ENCODE measurements at places on chromosomes 4 and X. TPM values are rescaled to one million over a fixed set of nuclear protein-coding genes. Genes with fewer than 3 reads are reported as not detected.

GRCh38 chr4:10897076-10897475 is 212.5 kb upstream of the CLNK start:
- no peak overlapping the region for H3K4me3 ChIP-seq
- H3K4me1 ChIP-seq, result no peaks in the 10 kb centered on the region
- no peaks in the 10 kb centered on the region for H3K36me3 ChIP-seq
- H3K27me3 ChIP-seq, result peaks cover 3% of the 10 kb centered on the region
- no peak for DNase-seq

DNA sequence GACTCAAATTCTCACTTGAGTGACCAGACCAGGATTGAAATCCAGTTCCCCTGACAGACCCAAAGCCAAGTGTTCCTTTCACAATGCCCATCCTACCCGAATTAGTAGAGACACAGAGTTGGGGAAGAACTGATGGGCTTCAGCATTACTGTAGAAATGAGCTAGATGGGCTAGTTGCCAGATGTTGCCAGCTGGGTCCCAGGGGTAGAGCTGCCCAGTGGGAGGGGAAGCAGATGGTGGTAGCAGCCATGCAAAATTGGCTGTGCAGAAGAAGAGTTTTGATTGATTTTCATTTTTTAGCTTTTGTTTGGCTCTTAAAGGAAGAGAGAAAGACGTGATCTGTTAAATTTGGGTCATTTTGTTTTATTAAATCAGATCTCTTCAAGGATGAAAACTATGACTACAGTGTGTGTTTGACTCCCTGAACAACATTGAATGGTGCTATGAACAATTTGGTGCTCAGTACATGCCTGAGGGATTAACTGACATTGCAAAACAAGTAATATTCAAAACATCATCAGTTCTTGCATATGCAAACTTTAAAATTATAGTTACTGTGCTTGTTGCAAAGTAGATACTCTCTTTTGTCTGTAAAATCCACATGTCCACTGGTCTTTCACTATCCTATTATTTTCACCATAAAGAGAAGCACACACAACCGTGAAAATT is 86.0 kb downstream of the PARM1 start:
- H3K27me3 ChIP-seq, result no peaks in the 10 kb centered on the region
- H3K4me3 ChIP-seq, result no peak overlapping the region
- DNase-seq, result no peak
- no peaks in the 10 kb centered on the region for H3K36me3 ChIP-seq

DNA sequence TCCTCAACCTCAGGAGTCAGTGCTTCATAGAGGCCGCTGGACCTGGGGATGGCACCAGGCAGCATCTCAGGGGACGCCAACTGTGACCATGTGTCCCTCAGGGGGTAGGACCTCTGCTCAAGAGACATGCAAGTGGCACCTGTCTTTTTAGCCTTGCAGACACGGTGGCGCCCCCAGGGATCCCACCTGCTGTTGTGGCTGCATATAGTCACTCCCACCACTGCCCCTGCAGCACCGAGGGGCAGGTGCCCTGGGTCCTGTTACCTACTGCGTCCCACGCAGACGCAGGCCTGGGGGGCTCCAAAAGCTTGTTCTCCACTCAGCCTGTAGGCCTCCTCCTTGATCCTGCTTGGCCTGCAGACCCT is 2.5 kb downstream of the MYL5 start:
- DNase-seq, result no peak
- no peaks in the 10 kb centered on the region for H3K27me3 ChIP-seq
- peaks cover 14% of the 10 kb centered on the region for H3K4me1 ChIP-seq
- peak overlapping the region; percentile 32 for H3K4me3 ChIP-seq
- no peak overlapping the region for H3K27ac ChIP-seq

GRCh38 chr4:147480502-147480890 is 401 bp upstream of the EDNRA start:
- peaks cover 45% of the 10 kb centered on the region for H3K4me1 ChIP-seq
- H3K4me3 ChIP-seq, result peak overlapping the region; percentile 87
- peak overlapping the region; percentile 92 for H3K27ac ChIP-seq
- H3K27me3 ChIP-seq, result no peaks in the 10 kb centered on the region
- peaks cover 12% of the 10 kb centered on the region for H3K36me3 ChIP-seq

DNA sequence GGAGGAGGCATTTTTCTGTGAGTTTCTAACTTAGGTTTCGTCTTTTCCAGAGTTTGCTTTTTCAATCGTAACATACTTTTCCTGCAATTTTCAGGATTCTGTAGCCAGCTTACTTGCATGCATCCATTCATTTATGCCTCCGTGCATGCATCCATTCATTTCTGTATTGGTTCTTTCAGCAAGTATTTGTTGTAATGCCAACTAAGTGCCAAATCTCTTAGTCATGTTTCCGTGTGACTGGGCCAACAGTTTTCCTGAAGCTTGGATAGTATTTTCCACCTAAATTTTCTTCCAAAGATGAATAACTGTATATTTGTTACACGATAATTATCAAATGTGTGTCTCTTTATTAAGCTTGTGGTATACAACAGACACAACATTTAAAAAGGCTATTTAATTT is 41.5 kb downstream of the CBLL2 start:
- no peaks in the 10 kb centered on the region for H3K36me3 ChIP-seq
- H3K4me1 ChIP-seq, result peaks cover 14% of the 10 kb centered on the region
- H3K27ac ChIP-seq, result no peak overlapping the region
- no peak overlapping the region for H3K4me3 ChIP-seq
- DNase-seq, result no peak

GRCh38 chr4:26568446-26568994 is 15.4 kb upstream of the TBC1D19 start:
- peaks cover 2% of the 10 kb centered on the region for H3K36me3 ChIP-seq
- peak overlapping the region; percentile 93 for H3K27ac ChIP-seq
- no peak overlapping the region for H3K4me3 ChIP-seq
- H3K4me1 ChIP-seq, result peaks cover 40% of the 10 kb centered on the region

Gene AIFM1
- total RNA-seq, result 31.2 TPM

Gene MAD2L1
- total RNA-seq, result 7.7 TPM

Gene SRD5A3
- total RNA-seq, result 19.8 TPM
